ENCODE measurements at places on chromosomes 7 and 10.

DNA sequence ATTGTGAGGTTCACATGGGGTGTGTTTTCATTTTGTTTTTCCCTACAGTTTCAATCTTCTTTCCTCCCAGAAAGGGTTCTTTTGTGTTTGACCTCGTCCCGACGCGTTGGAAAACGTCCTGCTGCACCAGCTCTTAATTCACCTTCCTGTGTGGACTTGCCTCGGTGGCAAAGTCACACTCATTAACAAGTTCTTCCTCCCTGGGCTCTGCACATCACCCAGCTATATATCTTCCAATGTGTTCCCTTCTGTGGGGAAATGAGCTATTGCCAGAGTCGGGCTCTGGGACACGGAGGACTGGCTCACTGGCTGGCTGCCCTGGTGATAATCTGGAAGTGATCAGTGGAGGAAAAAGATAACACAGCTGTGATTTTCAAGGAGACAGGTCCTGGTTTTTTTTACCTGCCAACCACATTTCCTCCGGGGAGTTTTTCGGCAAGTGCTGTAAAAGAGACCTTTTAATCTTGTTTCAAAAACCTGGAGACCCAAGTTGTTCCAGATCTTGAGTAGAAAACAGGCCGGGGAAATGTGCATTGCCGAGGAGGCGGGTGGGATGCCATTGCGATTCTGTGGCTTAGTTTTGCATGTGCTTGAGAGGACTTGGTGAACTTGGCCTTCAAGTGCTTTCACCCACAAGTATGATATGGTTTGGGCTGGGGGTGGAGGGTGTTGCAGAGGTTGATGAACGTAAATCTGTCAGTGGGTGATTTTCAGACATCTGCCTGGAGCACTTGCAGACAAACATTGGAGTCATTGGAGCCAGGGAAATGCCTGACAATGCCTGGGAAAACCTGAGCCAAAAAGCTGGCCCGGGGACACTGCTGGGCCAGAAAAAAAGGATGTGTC, 96.5 kb upstream of the CREB5 start:
- no peak for DNase-seq

GRCh38 chr10:49144058-49144720, 10.4 kb upstream of the FAM170B start:
- no peak for DNase-seq

DNA sequence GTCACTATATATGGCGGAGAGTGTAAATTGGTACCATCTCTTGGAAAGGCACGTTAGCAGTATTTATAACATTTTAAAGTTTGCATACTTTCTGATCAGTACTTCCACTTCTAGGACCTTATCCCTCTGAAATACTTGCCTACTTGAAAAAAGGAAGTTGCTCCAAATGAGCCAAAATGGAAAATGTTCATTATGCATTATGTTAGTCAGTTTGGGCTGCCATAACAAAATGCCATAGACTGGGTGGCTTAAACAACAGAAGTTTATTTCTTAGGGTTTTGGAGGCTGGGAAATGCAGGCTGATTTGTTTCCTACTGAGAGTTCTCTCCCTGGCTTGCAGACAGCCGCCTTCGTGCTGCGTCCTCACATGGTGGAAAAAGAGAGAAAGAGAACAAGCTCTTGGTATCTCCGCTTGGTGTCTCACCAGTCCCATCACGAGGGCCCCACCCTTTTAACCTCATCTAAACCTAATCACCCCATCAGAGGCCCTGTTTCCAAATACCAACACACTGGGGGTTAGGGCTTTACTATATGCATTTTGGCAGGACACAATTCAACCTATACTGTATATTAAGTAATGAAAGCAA, 6.9 kb downstream of the SNX10 start:
- DNase-seq = no peak

DNA sequence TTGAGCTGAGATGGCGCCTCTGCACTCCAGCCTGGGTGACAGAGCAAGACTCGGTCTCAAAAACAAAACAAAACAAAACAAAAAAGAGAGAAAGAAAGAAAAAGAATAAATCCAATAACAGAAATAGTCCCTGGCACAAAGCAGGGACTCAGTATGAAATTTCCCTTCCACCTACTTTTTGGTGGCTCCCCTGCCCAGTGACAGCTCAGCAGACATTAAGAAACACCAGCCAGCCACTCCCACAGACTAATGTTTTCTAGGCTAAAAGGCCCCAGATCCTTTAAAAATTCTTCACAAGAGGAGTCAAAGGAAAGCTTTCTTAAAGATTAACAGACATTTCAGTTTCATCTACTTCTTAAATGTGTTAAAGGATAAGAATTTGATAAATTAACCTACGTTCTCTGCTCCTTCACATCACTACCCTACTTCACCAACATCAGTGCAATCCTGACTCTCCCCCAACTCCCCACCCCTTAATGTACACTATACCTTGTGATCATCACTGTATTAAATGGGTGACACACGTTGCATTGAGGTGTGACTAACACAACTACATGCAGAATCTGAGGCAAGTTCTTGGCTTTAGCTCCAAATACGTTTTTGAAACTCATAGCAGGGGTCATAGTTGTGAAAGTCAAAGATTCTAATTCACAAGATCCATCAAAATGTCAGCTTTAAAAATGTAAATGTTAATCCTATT, 114.5 kb upstream of the CAV2 start:
- DNase-seq = no peak

DNA sequence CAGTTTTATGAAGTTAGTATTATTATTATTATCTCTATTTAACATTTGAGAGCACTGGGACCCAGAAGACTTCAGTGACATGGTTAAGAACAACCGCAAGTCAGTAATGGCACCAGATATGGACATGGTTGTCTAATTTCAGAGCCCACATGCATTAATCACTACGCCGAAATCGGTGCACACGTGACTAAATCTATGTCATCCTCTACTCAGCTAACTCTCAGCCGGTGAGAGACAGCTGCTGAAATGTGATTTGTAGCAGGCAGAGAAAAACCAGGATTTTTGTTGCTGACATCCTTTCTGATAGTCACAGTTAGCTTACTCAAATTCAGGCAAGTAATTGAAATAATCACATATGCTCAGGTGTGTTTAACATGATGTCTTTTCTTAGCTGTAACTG, 127.7 kb downstream of the SPAG6 start:
- DNase-seq = no peak

DNA sequence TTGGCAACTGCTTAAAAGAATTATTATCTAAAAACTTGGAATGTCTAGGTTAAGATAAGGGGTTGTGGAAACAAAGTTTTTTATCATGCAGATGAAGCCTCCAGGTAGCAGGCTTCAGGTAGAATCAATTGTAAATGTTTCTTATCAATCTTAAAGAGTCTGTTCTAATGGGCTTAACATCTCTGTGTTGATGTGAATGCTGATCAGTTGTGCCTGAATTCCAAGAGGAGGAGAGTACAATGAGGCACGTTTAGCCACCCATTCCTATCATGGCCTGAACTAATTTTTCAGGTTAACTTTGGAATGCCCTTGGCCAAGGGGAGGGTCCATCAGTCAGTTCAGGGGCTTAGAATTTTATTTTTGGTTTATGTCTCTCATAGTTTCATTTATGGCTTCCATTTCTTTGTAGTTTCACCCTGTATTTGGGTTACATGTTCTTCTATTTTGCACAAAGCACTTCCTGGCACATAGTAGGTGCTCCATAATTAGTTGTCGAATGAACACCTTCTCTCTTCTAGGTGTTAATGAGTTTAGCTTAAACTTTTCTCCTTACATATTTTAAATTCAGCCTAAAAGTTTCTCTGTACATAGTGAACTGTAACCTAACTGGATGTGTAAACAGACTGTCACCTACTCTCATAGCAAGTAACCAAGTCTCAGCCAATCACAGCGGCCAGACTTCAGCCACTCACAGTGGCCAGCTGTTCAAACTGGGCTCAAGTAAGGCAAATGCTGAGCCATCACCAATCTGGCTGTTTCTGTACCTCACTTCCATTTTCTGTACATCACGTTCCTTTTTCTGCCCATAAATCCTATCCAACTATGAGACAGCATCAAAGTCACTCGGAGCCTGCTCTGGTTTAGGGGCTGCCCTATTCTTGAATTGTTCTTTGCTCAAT, 34.7 kb downstream of the ALOX5 start:
- no peak for DNase-seq

All from NCI-H345 (cell line).